Smooth muscle cell of the coronary artery (primary cell): ENCODE measurements at places on chromosomes 3 and 15. TPM values are rescaled to one million over a fixed set of nuclear protein-coding genes. Genes with fewer than 3 reads are reported as not detected.

Gene TNFSF10
- 1.4 and 6.3 TPM in 2 replicates for total RNA-seq

Gene HGD
- 0.12 and 0.23 TPM in 2 replicates for total RNA-seq

Gene WNT5A
- 0.15 and 46.0 TPM in 2 replicates for total RNA-seq

Gene RBM15B
- 17.6 and 30.9 TPM in 2 replicates for total RNA-seq

Gene PRC1
- 6.2 and 52.8 TPM in 2 replicates for total RNA-seq
